ENCODE measurements at places on chromosomes 2 and 18.

DNA sequence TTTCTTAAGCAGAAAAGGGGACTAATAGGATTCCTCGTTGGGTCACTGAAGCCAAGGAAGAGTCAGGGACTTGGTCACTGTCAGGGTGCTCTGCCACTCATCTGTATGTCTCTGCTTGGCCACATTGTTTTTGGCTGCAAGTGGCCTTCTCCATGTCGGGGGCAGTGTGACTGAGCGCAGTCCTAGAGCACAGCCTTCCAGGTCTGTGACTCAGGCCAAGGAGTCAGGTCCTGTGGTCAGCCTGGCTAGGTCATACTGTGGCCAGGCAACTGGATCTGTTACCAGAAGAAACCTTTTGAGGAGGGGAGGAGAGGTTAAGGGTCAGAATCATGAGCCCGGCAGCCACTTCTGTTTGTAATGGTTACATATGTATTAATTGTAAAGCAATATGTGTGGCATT, 61.3 kb downstream of the GALNT1 start:
- DNase-seq = no peak

GRCh38 chr2:76826691-76827090, 695.5 kb downstream of the LRRTM4 start:
- no peak for DNase-seq

DNA sequence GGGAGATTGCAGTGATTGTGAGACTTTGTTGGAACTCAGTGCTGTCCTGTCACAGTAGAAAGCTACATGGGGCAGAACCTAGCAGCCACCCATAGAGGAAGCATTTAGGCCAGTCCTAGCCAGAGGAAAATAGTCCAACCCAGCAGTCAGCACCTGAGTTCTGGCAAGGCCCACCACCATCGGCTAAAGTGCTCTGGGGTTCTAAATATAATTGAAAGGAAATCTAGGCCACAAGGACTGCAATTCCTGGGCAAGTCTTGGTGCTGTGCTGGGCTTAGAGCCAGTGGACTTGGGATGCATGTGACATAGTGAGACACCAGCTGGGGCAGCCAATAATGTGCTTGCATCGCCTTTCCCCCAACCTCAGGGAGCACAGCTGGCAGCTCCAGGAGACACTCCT, 28.9 kb upstream of the ACTR2 start:
- DNase-seq = no peak

DNA sequence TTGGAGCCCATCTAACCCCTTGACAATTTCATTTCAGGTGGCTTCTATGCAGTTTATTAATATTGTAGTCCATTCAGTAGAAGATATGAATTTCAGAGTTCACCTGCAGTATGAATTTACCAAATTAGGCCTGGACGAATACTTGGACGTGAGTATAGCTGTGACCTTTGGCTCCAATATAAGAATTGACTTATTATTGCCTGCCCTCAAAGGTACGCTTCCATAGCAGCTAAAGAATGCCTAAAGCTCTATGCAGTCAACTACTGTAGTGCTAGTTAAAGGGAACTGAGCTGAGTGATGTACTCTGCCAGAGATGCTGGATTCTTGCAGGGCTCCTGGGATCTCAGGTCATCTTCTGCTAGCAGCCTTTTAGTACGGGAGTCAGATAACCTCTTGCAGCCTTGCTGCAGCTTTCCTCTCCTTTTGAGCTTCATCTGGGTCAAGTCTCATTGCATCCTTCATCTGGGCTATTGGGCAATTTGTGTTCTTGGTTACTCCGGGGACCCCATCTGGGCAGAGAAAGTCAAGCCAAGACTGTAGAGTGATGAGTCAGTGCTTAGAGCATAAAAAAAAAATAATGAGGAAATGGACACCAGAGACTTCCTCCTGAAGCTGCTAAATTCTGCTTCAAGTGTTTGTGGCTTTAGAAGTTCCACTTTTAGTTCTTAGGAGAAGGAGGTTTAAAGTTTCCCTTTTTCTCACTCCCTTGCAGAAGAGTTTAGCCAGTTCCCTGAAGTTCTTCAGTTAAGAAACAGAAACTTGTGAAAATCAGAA, 105.6 kb downstream of the PRPF40A start:
- DNase-seq = peak; percentile 90

- DNase-seq = no peak
Measured at GRCh38 chr2:30730736-30731647, 76.3 kb downstream of the CAPN13 start.

DNA sequence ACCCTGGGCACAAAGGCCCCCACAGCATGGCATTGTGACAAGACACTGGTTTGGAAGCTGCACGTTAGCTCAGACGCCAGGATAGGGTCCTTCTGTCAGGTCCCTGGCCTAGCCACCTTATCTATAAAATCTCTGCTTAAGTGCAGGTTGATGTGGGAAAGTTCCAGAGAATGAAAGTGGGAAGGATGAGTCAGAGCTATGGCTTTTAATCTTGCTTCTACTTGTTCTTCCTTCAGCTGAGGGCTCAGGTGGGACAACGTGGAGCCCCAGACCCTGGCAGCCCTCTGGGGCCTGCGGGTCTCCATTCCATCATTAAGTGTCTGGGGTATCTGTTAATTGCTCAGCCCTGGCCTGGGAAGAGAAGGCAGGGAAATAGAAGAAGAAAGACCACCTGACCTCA, 64.5 kb downstream of the CELF4 start:
- no peak for DNase-seq

DNA sequence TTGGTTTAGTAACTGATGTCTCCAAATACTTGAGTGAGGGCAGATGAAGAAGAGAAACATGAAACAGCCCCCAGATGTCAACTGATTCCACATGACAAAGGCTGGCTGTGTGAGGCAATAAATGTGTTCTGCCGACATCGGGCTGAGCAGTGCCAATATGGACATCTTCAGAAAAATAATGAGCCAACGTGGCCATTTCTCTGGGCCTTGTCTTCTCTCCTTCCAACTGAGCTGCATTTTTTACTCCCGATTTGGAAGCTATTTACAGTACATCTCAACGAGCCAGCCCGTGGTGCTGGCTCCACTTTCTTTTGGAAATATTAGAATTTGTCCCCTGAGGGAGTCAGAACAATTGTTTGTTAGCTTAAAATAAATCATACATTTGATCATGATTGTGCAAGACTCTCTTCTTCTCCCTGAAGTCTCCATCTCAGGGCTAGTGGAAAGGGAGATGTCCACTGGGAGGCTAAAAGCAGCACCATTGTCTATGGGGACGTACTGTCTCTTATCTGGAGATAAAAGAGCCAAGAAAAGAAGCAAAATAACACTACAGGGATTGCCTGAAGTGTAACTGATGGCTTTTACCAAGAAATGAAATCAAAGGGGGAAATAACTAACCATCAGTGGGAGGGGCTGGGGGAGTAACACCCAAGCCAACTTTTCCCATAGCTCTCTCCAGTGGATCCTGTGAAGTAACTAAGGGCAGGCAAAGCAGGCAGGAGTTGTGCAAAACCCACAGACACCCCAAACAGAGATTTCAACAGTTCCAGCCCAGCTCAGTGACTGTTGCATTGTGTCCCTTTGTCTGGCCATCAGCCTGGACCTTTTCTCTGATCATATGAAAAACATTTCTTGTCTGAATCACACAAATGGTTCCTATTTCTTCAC, 114.8 kb downstream of the RDH14 start:
- no peak for DNase-seq

DNA sequence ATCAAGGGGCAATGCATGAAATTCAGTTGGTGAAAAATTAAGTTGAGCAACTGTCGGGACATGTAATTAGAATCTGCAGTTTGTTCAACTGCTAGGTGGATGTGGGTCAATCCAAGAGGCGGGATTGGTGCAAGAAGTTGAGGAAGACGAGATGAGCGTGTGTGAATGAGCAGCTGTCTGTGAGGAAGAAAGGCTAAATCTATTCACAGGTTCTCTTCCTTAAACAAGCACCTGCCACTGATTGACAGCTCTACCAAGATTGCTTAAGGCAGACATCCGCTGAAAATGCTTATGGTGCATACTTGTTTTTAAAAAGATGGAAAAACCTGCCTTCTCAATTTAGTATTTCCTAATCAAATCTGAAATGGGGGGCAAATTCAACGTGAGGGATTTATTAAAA, 323.4 kb upstream of the THUMPD2 start:
- DNase-seq = no peak

- DNase-seq = no peak
Measured at GRCh38 chr18:76395609-76396008, 99.4 kb downstream of the ZNF516 start.

DNA sequence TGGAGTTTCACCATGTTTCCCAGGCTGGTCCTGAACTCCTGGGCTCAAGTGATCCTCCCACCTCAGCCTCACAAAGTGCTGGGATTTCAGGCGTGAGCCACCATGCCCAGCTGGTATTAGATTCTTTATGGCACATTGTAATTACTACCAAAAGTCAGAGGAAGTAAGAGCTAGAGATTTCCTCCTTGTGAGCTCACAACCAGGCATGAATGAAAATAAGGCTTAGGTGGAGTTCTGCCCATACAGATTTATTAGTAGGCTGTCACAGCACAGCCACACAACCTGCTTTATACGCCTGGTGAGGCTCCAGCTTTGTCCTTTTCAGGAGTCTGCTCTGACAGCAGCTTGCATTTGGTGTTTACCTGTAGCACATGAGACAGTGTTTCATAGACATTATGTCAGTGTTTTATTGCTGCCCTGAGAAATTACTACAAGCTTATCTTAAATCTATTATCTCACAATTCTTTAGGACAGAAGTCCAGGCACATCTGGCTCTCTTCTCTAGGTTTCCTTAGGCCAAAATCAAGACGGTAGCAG, 156.6 kb downstream of the TANC1 start:
- DNase-seq = no peak

DNA sequence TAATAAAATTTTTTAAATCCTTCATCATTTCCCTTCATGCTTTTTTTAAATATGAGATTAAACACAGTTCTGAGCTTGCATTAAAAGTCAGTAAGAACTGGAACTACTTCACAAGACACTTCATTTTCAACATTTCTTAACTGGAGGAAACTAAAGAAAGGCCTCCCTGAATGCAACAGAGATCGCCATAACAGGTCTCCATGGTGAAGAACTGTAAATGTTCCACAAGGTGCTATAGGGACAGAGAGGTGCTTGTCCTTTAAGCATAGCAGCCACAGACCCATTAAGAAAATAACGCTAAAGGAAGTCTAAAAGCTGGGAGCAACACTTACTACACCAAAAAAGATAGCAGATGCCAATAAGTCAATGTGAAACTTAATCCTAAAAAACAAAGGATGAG, 8.5 kb downstream of the STAM2 start:
- DNase-seq = no peak

DNA sequence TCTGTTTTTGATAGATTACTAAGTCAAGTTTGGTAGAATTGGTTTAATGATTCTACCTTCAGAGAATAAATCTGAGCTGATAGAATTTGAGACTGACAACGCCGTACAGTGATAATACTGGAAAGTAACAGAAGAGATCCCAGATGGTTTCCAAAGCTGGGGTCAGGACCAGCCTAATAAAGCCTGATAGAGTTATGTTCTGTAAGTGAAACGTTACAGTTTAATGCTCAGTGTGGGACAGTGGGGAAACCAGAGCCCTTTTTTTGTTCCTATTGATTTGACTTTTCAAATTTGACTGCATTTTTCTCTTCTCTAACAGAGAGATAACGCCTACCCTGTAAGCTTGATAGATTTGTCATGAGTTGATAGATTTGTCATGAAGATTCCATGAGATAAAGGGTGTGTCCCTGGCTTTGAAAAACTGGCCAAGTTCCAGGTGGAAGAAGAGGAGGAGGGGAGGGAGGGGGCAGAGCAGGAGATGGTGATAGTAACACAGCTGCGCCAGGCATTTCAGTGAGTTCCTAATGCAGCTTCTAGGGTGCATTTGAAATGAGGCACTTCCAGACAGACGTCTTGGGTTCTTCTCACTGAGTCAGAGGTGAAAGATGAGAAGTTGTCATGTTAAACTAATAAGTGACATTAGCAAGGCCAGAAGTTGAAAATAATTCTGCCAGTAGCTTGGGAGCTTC, 65.1 kb downstream of the CERS6 start:
- peak; percentile 51 for DNase-seq

GRCh38 chr2:218896501-218897393, 16.1 kb downstream of the WNT10A start:
- DNase-seq = peak; percentile 46

DNA sequence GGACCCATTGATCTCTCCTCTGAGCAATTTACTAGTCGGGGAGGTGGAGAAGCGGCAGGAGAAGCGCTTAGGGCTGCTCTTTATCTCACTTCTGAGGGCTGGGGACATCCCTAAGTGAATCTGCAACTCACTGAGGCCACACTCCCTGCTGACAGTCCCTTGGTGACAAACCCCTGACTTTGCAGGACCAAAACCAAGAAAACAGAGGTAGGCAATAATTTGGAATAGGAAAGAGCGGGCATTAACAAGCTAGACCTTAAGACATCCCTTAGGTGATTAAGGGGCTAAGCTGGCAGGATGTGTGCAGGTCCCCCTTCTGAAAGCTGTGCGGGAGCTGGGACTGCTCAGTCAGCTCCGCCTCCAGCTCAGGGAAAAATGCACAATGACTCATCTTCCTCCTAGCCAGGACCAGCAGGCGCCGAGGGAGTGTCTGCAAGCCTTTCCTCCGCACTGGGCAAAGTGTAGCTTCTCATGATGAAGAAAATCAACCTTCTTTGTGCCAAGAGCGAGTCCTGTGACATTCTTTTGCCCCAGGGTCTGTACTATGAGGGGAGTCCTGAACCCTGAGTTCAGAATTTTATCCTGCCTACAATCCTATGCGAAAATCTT, 63.3 kb downstream of the BOD1L2 start:
- peak; percentile 84 for DNase-seq

DNA sequence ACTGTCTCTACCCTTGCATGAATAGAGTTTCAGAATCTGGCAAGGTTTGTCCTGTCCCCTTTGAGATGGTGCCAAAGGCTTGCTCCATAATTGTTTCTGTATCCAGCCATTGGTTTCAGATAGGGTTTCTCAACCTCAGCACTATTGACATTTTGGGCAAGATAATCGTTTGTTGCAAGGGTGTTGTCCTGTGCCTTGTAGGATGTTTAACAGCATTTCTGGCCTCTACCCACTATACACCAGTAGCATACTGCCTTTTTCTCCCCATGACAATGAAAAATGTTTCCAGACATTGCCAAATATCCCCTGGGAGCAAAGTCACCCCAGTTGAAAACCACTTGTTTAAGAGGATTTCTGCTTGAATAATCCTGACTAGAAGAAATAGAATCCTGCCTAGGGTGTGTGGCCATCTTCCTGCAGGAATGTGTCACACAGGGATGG, 126.8 kb downstream of the CDC42EP3 start:
- no peak for DNase-seq

All from iris pigment epithelial cell (primary cell).